ENCODE measurements at places on chromosomes 7 and 10. TPM values are rescaled to one million over a fixed set of nuclear protein-coding genes. Genes with fewer than 3 reads are reported as not detected.

The PAPOLB gene
- 0.12 TPM for total RNA-seq

The H2BK1 gene
- total RNA-seq: not detected

The LOXL4 gene
- 12.5 TPM for total RNA-seq

The MAD1L1 gene
- total RNA-seq: 20.3 TPM

The FBXL13 gene
- total RNA-seq: 0.93 TPM

The TAS2R3 gene
- 0.17 TPM for total RNA-seq

The TMEM229A gene
- total RNA-seq: 0.26 TPM

The ELAPOR2 gene
- 11.8 TPM for total RNA-seq

The SPAM1 gene
- not detected for total RNA-seq

The SLC39A12 gene
- total RNA-seq: not detected

The MMP21 gene
- total RNA-seq: not detected

The FLNC gene
- 168 TPM for total RNA-seq

The AKR1B1 gene
- total RNA-seq: 108 TPM

The CLDN4 gene
- 0.68 TPM for total RNA-seq

The MYL10 gene
- total RNA-seq: not detected

The MCM10 gene
- 1.2 TPM for total RNA-seq

The ZNF438 gene
- total RNA-seq: 5.4 TPM

The PTPRE gene
- total RNA-seq: 1.1 TPM

The GCK gene
- total RNA-seq: 1.9 TPM

The CNNM1 gene
- total RNA-seq: 2.2 TPM

The ZNF503 gene
- 54.5 TPM for total RNA-seq

The CALU gene
- total RNA-seq: 393 TPM

The NUTM2A gene
- total RNA-seq: 0.34 TPM

The LIPK gene
- total RNA-seq: not detected

The ANAPC16 gene
- total RNA-seq: 53.0 TPM

The PDE1C gene
- 6.4 TPM for total RNA-seq

The SUN3 gene
- not detected for total RNA-seq

The PDE6C gene
- total RNA-seq: not detected

The MKX gene
- not detected for total RNA-seq

The C10orf71 gene
- total RNA-seq: not detected

The SHTN1 gene
- 1.3 TPM for total RNA-seq

The PITX3 gene
- 1.5 TPM for total RNA-seq

The DOCK1 gene
- total RNA-seq: 32.7 TPM

The IDI2 gene
- total RNA-seq: not detected

The ZNF862 gene
- 4.4 TPM for total RNA-seq

The ANXA8 gene
- total RNA-seq: 0.77 TPM
